ENCODE measurements at places on chromosomes 5 and 9.
A peak's percentile ranks its signal among the peaks of the same experiment; 100 is the strongest.

GRCh38 chr9:121610638-121610953 lies 40.8 kb upstream of the DAB2IP start:
- DNase-seq, result no peak
- peak overlapping the region; percentile 65 for H3K27ac ChIP-seq
- no peaks in the 10 kb centered on the region for H3K27me3 ChIP-seq
- no peak overlapping the region for H3K4me3 ChIP-seq
- H3K4me1 ChIP-seq, result peaks cover 84% of the 10 kb centered on the region
- H3K36me3 ChIP-seq, result no peaks in the 10 kb centered on the region

DNA sequence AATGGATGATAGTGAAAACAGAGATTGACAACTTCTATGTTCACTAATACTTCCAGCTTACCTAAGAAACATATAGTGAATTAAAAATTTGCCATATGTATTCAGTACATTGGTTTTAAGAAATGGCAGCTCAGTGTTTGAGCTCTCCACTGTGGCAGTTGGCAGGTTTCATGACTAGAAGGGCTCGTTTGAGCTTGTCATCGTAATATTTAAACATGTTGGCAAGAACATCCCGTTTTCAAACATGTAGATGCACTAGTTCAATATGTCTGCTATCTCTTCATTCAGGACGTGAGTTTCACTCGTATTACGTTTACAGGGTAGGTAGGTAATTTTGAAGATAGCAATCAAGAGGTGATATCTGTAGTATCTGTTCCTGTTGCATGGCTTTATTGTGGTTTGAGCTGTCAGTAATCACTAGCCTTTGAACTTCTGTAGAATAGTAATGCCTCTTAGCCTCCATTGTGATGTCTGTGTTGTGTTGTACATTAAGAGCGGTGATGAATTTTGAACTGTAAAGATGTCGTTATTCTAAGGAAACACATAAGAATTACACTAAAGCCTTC lies 74.8 kb downstream of the NLN start:
- no peaks in the 10 kb centered on the region for H3K27me3 ChIP-seq
- peak; percentile 5 for DNase-seq
- no peak overlapping the region for H3K4me3 ChIP-seq
- peaks cover 12% of the 10 kb centered on the region for H3K4me1 ChIP-seq
- no peak overlapping the region for H3K27ac ChIP-seq
- H3K36me3 ChIP-seq, result peaks cover 4% of the 10 kb centered on the region

GRCh38 chr5:160473681-160474080 lies 52.0 kb downstream of the PTTG1 start:
- no peak overlapping the region for H3K4me3 ChIP-seq
- H3K27ac ChIP-seq, result no peak overlapping the region
- no peak for DNase-seq
- H3K27me3 ChIP-seq, result no peaks in the 10 kb centered on the region

GRCh38 chr9:33455945-33456344 lies 8.6 kb upstream of the AQP3 start:
- no peak overlapping the region for H3K27ac ChIP-seq
- DNase-seq, result no peak
- H3K4me1 ChIP-seq, result no peaks in the 10 kb centered on the region
- no peaks in the 10 kb centered on the region for H3K36me3 ChIP-seq

GRCh38 chr5:89117124-89117644 lies 234.2 kb upstream of the MEF2C start:
- H3K27ac ChIP-seq, result no peak overlapping the region
- H3K4me1 ChIP-seq, result no peaks in the 10 kb centered on the region

GRCh38 chr5:113293975-113294310 lies 140.8 kb downstream of the TSSK1B start:
- H3K4me1 ChIP-seq, result peaks cover 18% of the 10 kb centered on the region
- no peaks in the 10 kb centered on the region for H3K36me3 ChIP-seq
- H3K4me3 ChIP-seq, result peak overlapping the region; percentile 97
- no peaks in the 10 kb centered on the region for H3K27me3 ChIP-seq
- no peak for DNase-seq
- peak overlapping the region; percentile 91 for H3K27ac ChIP-seq

GRCh38 chr5:179393078-179393477 lies 47.8 kb upstream of the ADAMTS2 start:
- H3K27me3 ChIP-seq, result peaks cover 4% of the 10 kb centered on the region
- H3K36me3 ChIP-seq, result no peaks in the 10 kb centered on the region
- peak; percentile 31 for DNase-seq
- H3K4me1 ChIP-seq, result no peaks in the 10 kb centered on the region
- no peak overlapping the region for H3K27ac ChIP-seq

GRCh38 chr5:111066261-111066938 lies 5.1 kb upstream of the TSLP start:
- no peaks in the 10 kb centered on the region for H3K36me3 ChIP-seq
- peaks cover 25% of the 10 kb centered on the region for H3K4me1 ChIP-seq
- H3K27ac ChIP-seq, result no peak overlapping the region
- no peaks in the 10 kb centered on the region for H3K27me3 ChIP-seq
- no peak for DNase-seq

GRCh38 chr9:107858260-107858659 lies 368.7 kb upstream of the KLF4 start:
- no peak overlapping the region for H3K4me3 ChIP-seq
- no peak for DNase-seq
- H3K4me1 ChIP-seq, result no peaks in the 10 kb centered on the region

DNA sequence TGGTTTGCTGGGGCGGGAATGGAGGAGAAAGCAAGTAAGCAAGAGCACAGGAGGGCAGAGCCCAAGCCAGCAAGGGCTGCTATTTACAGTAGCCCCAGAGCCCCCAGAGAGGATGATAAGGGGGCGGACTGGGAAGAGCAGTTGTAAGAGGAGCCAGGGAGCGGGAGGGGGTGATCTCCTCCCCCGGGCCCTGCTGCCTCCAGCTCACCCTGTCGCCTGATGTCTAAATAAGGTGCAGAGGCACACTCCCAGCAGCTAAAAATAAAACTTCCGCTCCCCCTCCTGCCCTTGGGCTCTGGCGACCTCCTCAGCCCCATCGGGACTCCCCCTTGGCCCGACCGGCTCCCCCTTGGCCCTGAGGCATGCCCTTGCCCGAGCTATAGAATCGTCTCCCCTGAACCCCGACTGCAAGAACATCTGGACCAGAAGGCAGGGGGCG lies 14.4 kb upstream of the CCDC69 start:
- H3K4me3 ChIP-seq, result peak overlapping the region; percentile 46
- H3K4me1 ChIP-seq, result peaks cover 51% of the 10 kb centered on the region
- H3K36me3 ChIP-seq, result no peaks in the 10 kb centered on the region
- DNase-seq, result no peak
- H3K27me3 ChIP-seq, result no peaks in the 10 kb centered on the region
- peak overlapping the region; percentile 84 for H3K27ac ChIP-seq

DNA sequence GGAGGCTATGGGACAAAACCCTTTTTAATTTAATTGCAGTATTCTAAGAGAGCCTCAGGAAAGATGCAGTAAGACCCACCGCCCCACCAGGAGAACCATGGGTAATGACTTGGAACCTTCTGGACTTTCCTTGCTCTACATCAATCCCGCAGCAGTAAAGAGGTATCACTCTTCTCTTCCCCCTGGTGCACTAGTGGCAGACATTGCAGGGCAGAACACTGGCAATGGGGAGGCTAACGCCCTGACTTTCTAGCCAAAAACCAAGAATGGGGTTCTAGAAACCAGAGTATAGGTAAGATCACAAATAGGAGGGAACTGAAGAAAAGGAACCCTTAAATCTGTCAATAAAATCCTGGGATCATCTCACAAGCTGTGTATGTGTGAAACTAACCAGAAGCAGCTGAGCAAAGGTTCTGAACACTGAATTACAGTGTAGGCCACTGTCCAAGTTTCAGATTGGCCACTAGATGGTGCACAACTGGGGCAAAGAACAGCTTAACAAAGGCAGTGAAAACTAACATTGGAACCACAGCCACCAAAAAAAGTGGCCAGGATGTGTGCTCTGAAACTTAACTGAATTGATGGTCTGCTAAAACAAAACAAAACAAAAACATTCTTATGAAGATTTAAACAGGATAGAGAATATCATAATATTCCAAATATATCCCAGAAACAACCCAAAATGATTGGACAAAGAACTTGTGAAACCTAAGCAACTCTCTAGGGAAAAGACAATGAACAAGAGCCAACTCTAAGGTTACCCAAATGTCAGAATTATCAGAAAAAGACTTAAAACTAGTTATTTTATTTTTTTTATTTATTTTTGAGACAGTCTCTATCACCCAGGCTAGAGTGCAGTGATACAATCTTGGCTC lies 6.6 kb upstream of the FAM151B start:
- no peaks in the 10 kb centered on the region for H3K4me1 ChIP-seq
- H3K4me3 ChIP-seq, result no peak overlapping the region
- peaks cover 22% of the 10 kb centered on the region for H3K36me3 ChIP-seq
- DNase-seq, result no peak

DNA sequence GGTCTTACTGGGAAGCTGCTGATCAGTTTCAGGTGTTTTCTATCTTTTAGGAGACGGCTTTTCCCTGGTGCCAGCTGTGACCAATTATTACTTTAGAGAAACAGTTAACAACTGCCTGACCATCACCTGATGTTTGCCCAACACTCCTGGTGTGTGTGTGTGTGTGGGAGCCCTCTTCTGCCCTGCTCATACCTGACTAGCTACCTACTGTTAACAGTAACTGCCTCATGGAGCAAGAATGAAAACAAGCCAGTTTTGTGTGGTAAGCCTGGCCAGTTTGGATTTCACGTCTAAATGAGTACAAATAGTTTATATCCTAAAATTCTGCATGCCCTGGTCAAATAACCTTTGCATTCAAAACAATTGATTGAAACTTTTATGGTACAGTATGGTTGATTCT lies 46.1 kb upstream of the RIOK2 start:
- DNase-seq, result no peak
- H3K36me3 ChIP-seq, result no peaks in the 10 kb centered on the region
- H3K27ac ChIP-seq, result no peak overlapping the region
- H3K4me1 ChIP-seq, result peaks cover 6% of the 10 kb centered on the region

DNA sequence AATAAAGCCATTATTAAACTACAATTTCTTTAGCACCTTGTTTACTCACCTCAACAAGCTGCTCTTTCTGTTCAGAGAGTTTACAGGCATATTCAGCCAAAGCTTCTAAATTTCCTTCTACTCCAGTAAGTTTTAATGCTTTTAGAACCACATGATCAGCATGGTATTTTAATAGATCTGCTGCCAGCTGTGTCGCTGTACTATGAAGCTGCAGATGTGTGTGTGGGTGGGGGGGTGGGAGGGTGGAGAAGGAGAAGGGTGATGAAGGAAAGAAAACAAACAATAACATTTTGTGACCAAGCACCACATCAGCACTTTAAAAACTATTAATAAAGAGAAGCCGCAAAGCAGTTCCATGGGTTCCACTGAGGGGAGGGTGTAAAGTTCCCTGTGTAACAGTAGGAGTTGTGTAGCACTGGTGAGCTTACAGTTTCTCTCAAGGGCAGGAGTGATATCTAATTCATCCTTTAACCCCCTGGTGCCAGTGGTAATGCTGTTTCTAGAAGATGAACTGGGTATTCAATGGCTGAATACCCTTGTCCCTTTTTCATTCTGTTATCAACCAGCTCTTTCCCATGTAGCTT lies 38.5 kb downstream of the ABITRAM start:
- H3K4me3 ChIP-seq, result no peak overlapping the region
- DNase-seq, result no peak
- peaks cover 38% of the 10 kb centered on the region for H3K4me1 ChIP-seq
- no peak overlapping the region for H3K27ac ChIP-seq

- H3K27me3 ChIP-seq, result no peaks in the 10 kb centered on the region
- no peak for DNase-seq
- no peaks in the 10 kb centered on the region for H3K36me3 ChIP-seq
- peak overlapping the region; percentile 90 for H3K27ac ChIP-seq
These were observed 54.6 kb upstream of the ABL1 start for GRCh38 chr9:130780415-130780814.

DNA sequence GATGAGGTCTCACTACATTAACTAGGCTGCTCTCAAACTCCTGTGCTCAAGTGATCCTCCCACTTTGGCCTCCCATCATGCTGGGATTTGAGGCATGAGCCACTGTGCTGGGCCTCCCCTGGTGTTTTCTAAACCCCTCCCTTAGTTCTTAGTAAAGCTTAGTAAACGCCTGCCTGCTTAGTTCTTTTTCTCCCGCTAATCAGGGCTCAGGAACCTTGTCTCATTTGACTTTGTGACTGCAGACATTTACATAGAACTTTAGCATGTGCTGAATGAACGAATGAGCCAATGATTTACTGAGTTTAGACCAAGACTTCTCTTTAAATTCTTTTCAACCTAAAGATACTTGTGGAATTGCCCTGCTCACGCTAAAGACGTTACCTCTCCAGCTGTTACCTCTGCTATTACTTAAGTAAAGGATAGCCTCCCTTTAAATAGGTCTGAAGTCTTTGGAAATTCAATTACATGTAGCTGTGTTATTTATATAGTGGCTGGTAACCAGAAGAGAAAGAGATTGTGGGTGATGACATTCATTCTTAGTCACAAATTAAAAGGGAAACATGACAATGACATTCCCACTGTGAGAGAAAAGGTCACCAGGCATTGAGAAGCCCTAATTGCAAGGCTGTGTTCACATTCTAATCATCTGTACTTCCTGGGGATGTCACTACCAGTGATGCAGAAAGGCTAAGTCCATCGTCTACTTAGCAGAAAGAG lies 18.6 kb upstream of the SUSD1 start:
- peak; percentile 10 for DNase-seq
- no peak overlapping the region for H3K4me3 ChIP-seq
- no peak overlapping the region for H3K27ac ChIP-seq
- no peaks in the 10 kb centered on the region for H3K36me3 ChIP-seq
- no peaks in the 10 kb centered on the region for H3K27me3 ChIP-seq

DNA sequence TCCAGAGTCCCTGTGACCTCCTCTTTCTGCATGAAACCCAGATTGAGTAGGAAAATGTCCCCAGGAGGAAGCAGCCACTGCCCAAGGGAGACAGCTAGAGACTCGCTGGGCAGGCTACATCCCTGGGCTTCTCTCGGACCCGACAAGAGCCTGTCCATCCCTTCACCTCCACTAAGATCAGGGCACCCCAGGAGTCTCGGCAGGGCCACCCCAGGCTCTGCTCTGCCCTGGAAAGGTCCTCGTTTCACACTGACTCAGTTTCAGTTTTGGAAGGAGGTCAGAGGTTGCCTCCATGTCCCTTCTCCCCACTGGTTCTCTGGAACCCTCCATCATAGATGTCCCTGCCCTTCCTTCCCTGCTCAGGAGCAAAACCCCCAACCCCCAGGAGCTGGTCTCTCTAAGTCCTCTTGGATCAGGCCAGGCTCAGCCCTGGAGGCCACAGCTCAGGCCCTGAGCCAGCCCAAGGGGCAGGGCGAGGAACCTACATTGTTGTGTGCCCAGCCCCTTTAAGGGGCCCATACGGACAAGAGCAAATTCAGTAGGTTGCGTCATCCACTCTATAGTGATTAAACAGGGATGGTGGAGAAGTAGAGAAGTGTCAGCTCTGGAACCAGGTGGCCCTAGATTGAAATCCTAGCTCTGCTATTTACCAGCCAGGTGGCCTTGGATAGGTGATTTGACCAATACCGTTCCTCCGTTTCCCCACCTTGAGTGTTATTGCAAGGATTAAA lies 37.4 kb downstream of the C9orf50 start:
- H3K36me3 ChIP-seq, result no peaks in the 10 kb centered on the region
- no peak overlapping the region for H3K27ac ChIP-seq
- no peak for DNase-seq
- no peak overlapping the region for H3K4me3 ChIP-seq

Data from esophagus muscularis mucosa (tissue), 4 donors.